SJCRH30 (cell line): ENCODE measurements at places on chromosomes 5 and 9. TPM values are rescaled to one million over a fixed set of nuclear protein-coding genes. Genes with fewer than 3 reads are reported as not detected.

- DNase-seq = no peak
Observed at GRCh38 chr5:116632890-116633289, 58.3 kb upstream of the SEMA6A start.

DNA sequence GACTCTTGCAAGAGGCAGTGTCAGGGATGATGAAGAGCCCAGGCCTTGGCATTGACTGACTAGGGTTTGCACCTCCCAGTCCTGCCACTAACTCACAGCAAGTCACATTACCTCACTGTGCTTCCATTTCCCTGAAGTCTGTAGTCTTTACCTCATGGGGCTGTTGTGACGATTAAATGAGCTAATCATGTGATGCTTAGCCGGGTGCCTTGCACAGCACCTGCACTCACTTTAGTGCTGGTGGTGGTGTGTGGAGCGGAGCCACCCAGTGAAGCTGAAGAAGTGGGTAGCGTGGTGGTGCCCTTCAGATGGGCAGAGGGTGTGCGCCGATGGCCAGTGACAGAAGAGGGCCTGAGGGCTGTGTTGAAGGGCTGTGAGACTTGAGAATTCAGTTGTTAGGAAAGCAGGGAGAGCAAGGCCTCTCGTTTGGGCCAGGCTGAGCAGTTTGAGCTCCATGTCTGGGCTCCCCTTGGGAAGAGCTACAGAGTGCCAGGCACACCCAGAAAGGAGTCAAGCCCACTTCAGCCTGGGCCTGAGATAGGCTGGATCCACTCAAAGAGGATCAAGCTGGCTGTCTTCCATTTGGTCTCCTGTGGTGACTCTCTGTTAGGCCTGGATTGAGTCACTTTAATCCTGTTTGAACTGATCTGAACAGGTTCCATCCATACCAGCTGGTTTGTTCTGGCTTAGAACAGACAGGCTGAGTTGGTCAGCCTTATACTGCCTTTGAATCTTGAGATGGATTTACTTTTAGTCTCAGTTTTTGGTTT, 42.5 kb downstream of the RALGPS1 start:
- peak; percentile 57 for DNase-seq

- peak; percentile 34 for DNase-seq
Observed at GRCh38 chr9:131971482-131972074, 108.1 kb downstream of the MED27 start.

GRCh38 chr9:89821081-89821480, 216.3 kb downstream of the GADD45G start:
- DNase-seq = peak; percentile 52

DNA sequence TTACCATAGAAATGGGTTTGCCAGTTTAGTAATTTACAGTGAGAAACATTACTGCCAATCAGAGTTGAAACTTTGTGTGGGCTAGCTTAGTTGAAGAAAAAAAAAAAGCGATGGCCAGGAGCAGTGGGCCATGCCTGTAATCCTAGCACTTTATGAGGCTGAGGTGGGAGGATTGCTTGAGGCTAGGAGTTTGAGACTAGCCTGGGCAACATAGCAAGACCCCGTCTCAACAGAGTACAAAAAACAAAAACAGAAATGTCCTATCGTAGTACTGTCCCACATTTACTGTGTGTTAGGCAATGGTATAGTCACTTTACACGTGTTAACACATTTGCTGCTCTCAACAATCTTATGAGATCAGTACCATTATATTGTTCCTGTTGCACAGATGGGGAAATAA, 2.3 kb downstream of the OSTF1 start:
- DNase-seq = no peak

Gene MYMK
- total RNA-seq = 1.1 and 2.0 TPM in 2 replicates

DNA sequence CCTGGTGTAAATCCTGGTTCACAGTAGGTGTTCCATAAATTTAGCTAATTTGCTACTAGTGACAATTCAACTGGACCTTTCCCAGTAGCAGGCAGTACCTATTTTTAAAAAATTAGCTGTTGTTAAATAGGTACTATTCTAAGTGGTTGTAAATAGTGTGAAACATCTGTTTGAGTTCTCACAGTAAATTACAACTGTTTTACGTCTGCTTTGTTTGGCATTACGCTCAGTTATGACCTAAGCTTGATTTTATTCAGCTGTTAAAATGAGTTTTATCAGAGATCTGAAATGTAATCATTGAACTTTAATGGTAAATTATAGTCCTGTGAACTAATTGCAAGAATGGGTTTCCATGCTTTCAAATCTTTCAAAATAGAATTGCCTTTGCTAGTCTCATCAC, 93.9 kb downstream of the GPBP1 start:
- DNase-seq = no peak

GRCh38 chr9:128034821-128035652, 32.1 kb downstream of the NAIF1 start:
- DNase-seq = peak; percentile 74

- DNase-seq = no peak
Observed at GRCh38 chr5:136679233-136679632, 313.9 kb upstream of the TRPC7 start.
